ENCODE measurements at places on chromosomes 12 and 14.

GRCh38 chr12:109598428-109598854 lies 24.8 kb downstream of the MVK start:
- no peak for DNase-seq

- no peak for DNase-seq
Observed at GRCh38 chr14:84399296-84399910, 1130.5 kb upstream of the FLRT2 start.

- DNase-seq: no peak
Observed at GRCh38 chr12:109710205-109710746, 3.3 kb upstream of the FAM222A start.

DNA sequence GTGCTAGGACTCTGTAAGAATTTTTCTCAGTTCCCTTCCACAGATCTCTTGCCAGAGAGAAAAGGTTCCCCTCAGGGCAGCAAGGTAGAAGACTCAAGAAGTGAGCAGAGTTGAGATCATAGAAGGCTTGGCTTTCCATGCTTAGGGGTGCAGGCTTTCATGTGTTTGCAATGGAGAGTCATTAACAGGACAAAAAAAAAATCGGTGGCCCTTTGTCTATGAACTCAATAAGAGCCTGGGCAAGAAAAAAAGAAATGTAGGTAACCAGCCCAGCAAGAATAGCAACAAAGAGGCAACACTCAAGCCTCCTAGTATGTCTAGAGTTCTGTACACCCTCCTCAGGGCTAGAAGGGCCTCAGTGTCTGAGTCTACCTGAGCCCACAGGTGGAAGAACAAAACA lies 23.4 kb upstream of the LRP6 start:
- DNase-seq: no peak

- DNase-seq: no peak
Observed at GRCh38 chr12:113130457-113131135, 5.0 kb downstream of the RASAL1 start.

GRCh38 chr12:11089246-11089645 lies 2.9 kb downstream of the TAS2R43 start:
- DNase-seq: no peak

GRCh38 chr14:80269353-80269925 lies 58.1 kb upstream of the DIO2 start:
- DNase-seq: no peak

GRCh38 chr12:104598342-104599271 lies 141.9 kb downstream of the CHST11 start:
- no peak for DNase-seq

GRCh38 chr12:2341051-2341751 lies 288.4 kb downstream of the CACNA1C start:
- no peak for DNase-seq

DNA sequence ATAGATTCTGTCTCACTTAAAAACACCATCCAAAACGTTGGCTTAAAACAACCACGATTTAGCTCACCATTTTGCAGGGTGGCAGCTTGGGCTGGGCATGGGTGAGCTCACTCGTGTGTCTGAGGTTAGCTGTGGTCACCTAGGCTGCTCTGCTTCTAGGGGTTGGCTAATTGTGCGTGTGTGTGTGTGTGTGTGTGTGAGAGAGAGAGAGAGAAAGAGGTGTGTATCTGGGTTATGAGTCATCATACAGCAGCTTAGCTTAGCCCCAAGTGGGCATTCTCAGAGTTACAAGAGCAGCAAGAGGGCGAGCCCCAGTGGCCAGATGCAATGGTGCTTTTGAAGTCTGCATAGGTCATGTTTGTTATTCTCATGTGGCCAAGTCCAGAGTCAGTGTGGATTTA lies 6.0 kb downstream of the FBXW8 start:
- no peak for DNase-seq

DNA sequence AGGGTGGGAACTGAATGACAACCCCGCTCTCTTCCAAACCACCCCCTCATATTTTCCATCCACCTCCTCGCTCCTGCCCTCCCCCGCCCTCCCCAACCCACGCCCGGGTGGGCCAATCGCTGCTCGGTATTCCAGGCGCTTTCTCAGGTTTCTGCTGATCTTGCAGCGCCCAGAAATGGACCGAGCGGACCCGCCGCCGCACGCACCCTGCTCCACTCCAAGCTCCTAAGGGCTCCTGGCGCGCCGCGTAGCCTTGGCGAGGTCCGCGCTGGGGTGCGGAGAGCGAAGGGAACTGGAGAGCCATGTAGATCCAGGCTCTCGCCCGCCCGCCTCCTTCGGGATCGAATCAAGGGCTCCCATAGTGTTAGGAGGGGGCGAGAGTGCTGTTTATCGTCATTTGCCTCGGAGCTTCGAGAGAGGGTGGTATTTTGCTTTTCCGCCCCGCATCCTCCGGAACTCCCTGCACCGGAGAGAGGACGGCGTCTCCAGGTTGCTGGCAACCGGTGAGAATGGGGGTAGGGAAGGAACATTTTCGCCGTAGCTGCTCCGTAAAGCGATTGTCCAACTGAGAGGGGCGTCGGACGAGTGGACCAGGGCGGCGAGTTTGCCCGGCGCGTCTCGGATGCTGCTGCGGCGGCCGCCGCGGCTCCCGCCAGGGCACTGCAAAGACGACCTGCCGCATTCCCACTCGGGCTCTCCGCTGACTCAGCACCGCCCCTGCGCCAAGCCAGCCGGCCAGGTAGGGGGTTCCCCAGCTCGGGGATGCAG lies at the start of gene KCNA1:
TSS of gene KCNA1 (plus strand) at position 172 of the 768 bp plus-strand sequence. CDS start 1,474 bp downstream, outside the sequence.
- peak; percentile 76 for DNase-seq

GRCh38 chr12:6367969-6368892 lies 7.1 kb downstream of the SCNN1A start:
- no peak for DNase-seq

DNA sequence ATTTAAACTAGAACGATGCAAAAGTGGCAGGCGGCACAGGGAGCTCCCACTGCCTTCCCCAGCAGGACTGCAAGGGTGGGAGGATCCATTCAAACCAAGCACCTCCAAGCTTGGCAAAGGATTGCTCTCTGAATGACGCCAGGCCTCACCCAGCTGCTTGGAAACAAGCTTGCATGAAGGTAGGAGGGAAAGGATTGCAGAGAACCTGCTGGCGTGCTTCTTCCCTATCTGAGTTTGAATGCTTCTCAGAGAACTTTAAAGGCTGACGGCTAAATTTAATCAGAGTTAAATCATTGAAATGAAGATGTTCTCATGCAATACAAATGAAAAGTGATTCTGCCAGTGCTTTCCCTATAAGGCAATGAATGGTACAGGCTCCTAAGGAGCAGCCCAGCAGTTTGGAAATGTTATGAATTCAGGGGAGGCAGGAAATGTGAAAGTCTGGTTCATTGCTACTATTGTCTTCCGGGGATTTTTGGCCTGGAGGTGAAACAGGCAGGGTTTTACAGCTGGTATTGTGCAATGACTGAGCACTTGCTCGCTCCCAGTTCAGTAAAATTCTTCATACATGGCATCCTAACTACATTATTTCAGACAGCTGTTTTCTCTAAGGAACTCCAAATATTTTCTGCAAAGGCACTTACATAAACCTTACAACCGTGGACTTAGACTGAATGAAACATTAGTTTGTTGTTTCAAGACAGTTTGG lies 31.9 kb upstream of the DUSP6 start:
- no peak for DNase-seq

- no peak for DNase-seq
Observed at GRCh38 chr12:98533723-98534251, 18.4 kb downstream of the TMPO start.

DNA sequence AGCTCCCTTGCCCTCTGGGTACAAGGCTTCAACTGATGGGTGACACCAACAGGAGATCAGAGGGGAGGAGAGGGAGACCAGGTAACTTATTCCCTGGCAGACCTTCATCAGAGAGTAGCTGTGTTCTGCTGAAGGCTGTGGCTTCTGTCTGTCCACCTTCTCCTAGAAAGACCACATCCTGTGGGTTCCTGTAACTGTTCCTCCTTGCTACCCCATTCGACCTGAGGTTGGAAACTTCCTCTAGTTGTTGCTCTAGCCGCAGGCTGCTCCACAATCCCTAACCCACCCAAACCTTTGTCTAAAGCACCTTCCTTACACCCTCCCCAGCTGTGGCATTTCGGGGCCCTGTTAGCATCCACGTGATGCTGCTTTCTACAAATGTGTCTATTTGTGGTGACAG lies 454.2 kb downstream of the DPF3 start:
- DNase-seq: no peak

GRCh38 chr12:20366776-20367409 lies 1.4 kb upstream of the PDE3A start:
- peak; percentile 20 for DNase-seq

GRCh38 chr12:103547929-103548328 lies 39.1 kb upstream of the STAB2 start:
- peak; percentile 87 for DNase-seq

GRCh38 chr12:43789941-43790340 lies 16.2 kb downstream of the TWF1 start:
- peak; percentile 33 for DNase-seq

DNA sequence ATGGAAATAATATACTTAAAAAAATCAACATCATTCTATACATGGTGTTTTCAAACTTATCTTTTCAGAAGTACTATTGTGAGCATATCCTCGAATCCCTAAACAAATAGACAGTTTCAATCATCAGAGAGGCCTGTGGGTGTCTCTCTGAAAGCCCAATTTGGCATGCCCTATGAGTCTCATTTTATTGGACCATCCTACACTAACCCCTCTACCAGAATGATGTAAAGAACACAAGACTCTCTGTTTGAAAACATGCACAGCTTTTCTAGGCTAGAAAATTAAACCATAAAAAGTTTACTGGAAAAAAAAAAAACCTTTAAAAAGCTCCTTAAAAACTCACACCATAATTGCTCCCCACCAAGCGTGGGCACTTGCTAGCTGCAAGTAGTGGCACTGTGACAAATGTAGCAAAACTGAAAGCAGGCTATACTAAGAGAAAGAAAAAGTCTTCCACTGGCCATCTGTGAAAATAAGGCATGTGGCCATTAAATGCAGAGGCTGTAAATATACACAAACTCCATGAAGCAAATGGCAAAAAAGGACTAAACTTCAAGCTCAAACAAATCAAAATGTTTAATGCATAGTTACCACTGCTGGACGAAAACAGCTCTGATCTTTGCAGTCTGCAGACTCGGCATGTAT lies 394.2 kb downstream of the SOX5 start:
- DNase-seq: no peak

DNA sequence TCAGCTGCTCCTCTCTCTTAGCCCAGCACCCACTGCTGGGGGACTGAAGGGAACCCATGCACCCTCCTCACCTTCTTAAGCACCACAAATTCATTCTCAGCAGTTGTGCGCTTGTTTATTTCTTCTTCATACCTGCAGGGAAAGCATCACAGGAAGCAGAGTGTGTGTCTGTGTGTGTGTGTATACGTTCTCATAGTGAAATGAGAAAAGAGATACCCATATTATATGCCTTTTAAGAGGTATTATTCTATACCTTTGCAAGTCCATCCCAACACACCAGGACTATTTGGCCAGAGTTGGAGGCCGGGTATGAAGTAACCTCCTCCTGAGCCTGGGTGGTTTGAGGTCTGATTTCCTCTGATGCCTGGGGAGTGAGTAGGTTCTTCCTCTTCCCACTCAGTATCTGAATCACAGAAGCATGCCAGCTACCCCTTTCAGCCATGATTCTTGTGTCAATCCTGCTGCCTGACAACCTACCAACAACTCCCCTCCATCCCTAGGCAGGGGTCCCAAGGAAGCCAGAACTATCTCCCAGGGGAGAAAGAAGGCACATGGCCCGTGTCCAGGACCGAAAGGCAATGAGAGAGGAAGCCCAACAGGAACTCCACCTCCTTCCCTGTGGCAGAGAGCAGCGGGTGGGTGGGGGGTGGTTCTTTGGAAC lies 3.0 kb downstream of the KRT73 start:
- no peak for DNase-seq

GRCh38 chr12:132386926-132387497 lies 57.6 kb upstream of the GALNT9 start:
- no peak for DNase-seq

GRCh38 chr12:69047990-69048389 lies 115.0 kb upstream of the CPM start:
- no peak for DNase-seq

GRCh38 chr14:59292921-59293534 lies 104.6 kb downstream of the DAAM1 start:
- no peak for DNase-seq

DNA sequence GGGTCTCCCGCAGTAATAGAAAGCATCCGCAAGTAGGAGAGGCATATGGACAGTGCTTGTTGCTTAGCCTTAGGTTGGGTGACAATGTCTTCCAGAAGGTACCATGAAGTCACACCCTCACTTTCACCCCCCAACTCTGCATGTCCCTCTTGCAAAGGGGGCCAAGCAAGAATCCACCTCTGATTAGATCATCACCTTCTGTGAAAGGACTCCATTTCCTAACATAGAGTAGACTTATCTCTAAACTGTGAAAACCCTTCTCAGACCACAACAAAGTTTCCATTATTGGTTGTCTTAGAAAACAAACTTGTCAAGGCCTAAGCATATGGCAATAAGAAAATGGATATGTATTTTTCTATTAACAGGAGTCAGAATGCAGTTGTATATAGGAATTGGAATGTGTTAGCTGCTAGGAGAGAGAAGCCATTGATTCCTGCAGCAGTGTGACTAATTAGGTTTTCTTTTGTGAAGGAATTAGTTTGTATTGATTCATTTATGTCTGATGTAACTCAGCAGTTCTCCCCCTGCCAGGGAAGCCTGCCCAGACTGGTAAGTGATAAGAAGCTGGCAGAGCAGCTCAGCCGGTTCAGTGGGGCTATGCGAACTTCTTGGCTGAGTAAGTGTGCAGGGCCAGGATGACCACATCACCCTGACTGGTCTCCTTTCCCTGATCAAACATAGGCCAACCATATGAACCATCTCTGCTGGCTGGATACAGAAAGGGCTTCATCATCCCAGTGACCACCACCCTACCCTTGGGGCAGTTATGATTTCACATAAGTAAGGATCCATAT lies 107.3 kb upstream of the CCDC196 start:
- DNase-seq: no peak

- DNase-seq: peak; percentile 60
Observed at GRCh38 chr12:5745251-5745888, 199.7 kb downstream of the ANO2 start.

DNA sequence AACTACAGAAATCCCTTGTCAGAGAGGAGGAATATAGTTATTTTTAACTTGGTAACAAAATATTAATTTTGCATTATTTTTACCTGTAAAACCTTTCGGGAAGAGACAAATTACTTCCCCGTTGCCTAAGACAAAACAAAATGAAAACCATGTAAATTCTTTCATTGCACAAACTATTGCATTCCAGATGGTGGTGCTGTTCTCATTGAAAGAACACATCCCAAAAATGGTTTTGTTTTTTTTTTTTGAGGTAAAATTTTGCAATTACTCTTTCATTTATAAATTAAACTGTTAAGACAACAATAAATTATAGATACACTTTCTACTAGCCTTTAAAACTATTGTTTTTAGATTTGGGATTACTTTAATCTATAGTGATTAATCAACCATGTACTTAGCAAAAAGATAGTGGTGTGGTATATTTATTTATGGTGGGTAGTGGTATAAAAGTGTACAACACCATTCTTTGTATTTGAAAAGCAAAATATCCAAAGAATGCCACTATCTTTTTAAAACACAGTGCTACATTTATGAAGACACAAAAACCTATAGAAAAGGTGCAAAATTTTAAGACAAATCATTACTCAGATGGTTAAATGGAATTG lies 115.5 kb downstream of the SLC38A1 start:
- DNase-seq: no peak
